ENCODE measurements at places on chromosomes 13 and 19. TPM values are rescaled to one million over a fixed set of nuclear protein-coding genes. Genes with fewer than 3 reads are reported as not detected.

DNA sequence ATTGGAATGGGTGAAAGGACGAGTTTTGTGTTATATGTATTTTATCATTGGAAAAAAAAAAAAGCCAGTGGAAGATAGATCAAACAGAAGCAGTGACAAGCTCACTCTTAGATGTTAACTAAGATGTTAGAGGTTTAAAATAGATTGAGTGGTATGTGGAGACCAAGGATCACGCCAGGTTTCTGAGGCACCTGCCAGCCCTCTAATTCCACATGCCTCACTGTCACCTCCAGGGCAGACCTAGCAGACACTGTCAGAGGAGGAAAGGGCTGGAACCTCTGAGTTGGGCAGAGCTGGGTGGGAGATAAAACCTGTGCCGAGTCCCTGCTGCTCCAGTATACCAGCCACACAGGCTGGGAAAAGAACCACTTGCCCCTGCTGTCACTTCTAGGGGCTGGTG is 57.5 kb upstream of the SIAH3 start:
- DNase-seq, result no peak

- DNase-seq, result peak; percentile 43
Measured at GRCh38 chr13:51645154-51645650, 60.9 kb downstream of the WDFY2 start.

SLC10A2 gene
- not detected for polyA plus RNA-seq

DNA sequence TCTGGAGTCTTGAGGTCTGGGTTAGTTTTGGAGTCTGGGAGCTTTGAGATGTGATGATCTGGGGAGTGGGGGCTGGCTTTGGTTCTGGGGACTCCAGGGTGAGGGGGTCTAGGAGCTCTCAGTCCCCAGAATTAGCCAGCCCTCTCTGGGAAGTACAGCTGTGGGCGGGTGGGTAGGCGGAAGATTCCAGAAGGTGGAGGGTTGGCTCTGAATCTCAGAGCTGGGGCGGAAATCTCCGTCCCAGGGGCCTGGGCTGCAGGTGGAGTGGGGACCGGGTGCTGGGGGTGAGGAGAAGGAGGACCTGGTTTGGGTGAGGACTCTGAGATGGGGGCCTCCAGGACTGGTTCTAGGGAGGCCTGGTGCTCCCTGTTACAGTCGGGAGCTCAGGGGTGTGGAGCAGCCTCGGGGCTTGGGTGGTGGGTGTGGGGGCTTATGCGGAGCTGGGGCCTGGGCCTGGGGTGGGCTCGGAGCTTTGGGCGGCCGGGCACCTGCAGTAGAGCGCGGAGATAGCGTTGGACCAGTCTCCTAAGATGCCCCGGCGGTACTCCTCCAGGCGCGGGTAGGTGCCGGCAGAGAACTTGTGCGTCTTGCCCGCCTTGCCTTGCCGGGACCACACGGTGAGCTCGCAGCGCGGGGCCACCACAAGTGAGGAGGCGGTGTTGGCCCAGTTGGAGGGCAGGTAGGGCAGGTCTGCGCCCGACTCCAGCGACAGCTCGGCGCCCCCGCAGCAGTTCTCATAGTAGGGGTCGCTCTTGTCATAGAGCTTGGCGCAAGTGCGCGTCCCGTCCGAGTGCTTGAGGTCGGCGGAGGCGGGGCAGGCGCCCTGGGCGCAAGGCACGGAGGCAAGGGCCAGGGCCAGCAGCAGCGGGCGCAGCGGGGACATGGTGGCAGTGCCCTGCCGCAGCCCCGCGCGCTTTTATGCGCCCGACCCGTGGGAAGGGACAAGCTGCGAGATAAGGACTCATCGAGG is at the start of gene SYCN:
Gene SYCN (minus strand): TSS at position 892 of the 970 bp plus-strand sequence. CDS start 9 bp downstream, at position 883.
- DNase-seq, result no peak

GRCh38 chr13:43293008-43293407 is 269.6 kb downstream of the DNAJC15 start:
- DNase-seq, result no peak

DNA sequence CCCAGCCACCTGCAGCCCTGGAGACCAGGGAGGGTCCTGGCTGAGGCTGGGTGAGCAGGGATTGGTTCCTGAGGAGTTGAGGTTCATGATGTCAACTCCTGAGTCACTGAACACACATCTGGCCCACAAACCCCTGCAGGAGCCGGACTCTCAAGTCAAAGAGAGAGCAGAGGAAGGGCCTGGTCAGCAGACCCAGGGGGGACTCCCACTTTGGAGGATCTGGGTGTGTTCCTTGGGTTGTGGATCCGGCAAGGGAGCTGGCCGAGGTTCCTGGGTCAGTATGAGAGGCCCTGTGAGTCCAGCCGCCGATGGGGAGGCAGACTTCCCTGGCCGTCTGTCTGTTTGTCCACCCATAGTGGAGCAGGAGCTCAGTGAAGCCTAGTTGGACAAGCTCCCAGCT is 4.0 kb downstream of the SLC7A10 start:
- no peak for DNase-seq

GRCh38 chr13:50691176-50691680 is 152.3 kb downstream of the DLEU7 start:
- no peak for DNase-seq

DNA sequence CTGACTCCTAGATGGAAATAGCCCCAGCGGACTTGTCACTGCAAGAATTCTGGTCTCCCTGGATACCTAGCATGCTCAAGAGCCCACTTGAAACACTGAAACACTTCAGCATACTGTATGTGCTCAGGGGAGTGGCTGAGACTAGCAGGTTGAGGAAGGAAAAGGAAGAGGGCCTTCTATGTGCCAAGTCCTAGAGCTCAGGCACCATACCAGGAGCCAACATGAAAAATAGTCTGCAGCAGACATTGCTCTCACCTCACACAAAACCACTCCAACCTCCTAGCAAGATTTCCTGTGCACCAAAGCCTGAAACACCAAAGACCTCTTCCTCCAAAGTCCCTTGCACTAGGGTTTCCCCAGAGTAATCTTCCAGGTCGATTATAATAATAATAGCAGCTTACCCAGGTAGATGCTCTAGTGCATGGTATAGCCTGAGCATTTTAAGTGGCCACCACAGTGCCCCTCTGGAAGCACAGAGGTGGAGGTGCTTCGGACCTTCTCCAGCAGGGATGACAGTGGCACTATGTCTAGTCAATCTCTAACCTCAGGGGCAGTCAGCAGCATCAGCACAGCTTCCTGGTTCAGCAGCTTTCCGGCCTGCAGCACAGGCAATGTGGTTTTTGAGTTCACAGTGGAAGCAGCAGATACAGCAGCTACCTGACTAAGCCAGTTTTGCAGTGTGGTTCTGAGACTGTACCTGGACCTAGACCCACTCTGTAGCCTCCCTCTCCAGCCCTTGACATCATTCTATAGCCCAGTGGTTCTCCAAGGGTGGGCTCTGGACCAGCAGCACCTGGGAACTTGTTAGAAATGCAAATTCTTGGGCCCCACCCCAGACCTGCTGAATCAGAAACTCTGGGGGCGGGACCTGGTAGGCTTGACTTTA is 45.6 kb upstream of the UBE2L5 start:
- no peak for DNase-seq

DNA sequence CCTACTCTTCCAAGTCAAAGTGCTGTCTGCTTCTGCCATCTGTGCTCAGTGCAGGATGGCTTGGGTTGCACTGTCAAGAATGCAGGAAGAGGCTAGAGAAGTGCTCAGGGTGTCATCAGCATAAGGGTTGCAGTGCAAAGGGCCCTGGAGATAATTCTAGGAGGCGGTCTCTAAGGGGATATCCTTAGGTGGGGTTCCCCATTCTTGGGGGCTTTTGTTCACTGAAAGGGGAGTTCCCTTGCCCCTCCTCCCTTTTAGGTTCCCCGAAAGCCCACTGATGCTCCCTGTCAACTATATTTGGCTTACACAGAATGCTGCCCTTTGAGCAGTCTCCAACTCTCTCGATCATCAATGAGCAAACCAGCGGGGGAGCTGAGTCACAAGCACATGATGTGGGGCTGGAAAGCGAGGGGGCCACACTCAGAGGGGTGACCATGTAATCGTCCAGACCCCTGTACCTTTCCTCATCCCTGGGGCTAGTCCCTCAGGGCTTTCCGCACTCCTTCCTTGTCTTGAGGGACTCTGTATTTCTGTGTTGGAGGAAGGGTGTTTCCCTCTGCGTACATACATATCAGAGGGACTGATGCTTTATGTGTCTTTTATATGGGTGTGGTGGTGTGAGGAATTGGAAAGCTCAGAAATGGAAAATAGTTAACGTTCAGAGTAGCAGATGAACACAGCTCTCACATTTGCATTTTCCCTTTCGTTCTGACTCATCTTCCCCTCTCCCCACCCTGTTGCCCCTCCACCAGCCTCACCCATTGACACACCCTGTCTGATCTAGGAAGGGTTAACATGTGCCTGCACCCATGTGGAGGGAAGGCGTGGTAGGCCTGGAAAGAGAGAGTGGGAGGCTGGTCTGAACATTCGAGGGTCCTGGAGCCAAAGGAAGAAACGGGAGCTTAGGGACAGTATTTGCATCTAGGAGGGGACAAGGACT is 6.7 kb downstream of the ZBTB32 start:
- no peak for DNase-seq

- peak; percentile 40 for DNase-seq
Measured at GRCh38 chr19:3580156-3580934, 4.9 kb upstream of the GIPC3 start.

DNA sequence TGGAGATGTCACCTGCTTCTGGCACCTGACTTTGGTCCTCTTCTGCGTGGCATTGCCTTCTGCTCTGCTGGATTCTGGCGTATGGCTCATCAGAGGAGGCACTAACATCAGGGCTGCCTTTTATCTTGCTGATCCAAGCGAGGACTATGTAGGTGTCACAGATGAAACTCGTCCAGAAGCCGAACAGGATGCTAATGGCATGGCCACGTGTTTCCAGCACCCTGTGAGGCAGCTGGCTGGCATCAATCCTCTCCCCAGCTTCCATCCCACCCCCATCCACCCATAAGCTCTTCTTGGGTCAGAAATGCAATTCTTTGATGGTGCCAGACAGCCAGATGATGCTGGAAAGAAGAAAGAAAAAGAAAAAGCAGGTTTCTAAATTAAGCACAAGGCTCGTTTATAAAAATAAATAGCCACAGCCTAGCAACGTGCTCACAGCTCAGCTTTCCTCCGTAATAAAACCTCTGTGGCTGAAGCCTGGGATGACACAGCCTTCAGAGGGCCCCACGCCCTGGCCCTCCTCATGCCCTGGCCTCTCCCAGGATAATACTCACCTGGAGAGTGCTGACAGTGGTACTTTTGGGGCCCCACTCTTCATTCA is 212.9 kb upstream of the SERP2 start:
- no peak for DNase-seq

DNA sequence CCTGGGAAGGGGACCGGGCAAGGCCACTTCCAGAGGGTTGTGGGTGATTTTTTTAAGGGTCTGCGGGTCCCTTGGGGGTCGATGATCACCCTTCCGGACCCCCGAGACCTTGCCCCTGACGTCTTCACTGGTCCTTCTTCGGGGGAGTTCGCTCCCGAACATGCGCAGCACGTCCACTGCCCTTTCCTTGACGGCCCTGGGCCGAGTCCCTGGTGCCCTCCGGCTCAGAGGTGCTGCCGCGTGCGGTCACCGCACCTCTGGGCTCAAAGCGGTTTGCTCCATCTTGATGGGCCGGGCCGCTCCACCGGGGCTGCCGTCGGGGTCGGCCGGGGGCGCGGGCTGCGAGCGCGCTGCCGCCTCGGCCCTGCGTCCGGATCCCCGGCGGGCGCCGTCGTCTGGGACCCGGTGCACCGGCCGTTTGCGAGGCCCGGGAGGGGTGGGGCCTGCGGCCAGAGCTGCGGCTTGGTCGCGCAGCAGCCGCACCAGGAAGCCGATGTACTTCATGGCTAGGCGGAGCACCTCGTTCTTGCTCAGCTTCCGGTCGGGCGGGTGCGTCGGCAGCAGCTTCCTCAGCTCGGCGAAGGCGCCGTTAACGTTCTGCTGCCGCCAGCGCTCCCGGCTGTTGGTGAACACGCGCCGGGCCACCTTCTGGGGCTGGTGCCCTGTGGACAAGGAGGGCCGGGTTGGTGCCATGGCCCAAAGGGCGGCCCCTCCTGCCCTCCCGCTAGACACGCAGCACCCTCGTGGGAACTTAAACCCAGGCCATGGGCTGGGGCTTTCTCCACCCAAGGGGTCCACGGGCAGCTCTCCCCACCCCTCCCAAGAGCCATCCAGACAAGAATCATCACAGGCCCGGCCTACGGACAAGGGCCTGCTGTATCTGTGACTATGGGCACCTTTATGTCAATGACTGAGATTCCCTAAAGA is 3.3 kb downstream of the LYL1 start:
- DNase-seq, result no peak

DNA sequence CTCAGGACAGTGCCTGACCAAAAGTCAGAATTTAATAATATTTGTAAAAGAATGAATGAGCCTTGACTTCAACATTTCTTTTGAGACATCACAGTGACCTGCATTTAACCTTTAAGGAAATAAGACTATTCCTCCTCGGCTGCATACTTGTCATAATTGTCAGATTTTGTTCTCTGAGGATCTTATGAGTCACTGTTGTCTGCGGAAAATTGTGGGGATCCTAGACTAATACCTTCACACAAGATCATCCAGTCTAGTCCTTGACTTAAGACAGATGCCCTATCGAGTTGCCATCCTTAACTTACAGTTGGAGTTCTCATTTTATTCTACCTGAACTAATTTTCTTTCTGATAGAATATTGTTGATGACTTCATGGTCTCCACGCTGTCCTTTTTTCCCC is 198.4 kb downstream of the DLEU7 start:
- DNase-seq, result no peak

ZNF534 gene
- polyA plus RNA-seq, result not detected

GRCh38 chr19:8158411-8159074 is 9.2 kb upstream of the FBN3 start:
- peak; percentile 51 for DNase-seq

MEX3D gene
- 7.5 TPM for polyA plus RNA-seq

GIPC1 gene
- polyA plus RNA-seq, result 86.4 TPM

- DNase-seq, result no peak
Measured at GRCh38 chr19:2428756-2429711, 1.6 kb upstream of the TIMM13 start.

GRCh38 chr13:102586615-102587014 is 10.2 kb upstream of the TPP2 start:
- no peak for DNase-seq

DNA sequence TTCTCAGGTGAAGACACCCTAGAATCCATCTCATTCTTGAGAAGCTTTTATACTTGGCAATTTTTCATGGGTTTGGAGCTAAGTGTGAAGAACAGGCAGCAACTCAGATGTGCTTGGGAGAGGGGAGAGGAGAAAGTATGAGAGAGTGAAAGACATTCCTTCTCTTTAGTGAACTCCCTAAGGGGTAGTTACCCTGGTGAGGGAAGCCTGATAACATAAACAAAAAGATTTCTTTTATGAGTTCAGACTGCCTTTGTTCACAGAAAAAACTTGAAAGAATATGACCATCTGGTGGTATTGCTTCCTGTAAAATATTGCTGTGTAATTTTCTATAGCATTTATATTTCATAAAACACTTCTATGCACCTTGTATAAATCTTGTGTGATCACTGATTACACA is at the start of gene STOML3:
Gene STOML3 (minus strand): TSS at position 139 of the 400 bp plus-strand sequence. CDS start 110 bp downstream, at position 29.
- no peak for DNase-seq

C19orf67 gene
- polyA plus RNA-seq, result not detected
